ENCODE measurements at places on chromosomes 5 and 9.

DNA sequence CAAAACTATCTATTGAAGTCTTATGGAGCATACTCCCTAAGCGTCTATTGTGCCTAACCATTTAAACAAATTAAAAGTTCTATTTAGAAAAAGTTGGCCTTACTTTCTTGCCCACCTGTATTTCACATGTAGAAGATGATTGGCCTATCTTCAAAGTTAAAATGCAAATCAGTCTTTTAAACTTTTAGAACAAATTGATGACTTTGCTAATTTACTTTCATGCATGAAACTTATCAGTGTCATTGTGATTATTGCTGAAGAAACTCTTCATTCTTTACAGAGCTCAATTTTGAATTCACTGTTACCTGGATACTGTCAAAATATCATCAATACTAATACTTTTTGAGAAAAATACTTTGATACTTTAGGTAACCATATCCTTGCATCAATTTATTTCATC lies 216.1 kb downstream of the COX7C start:
- no peak for DNase-seq

- DNase-seq = no peak
Measured at GRCh38 chr9:77848897-77849296, 182.7 kb downstream of the GNAQ start.

DNA sequence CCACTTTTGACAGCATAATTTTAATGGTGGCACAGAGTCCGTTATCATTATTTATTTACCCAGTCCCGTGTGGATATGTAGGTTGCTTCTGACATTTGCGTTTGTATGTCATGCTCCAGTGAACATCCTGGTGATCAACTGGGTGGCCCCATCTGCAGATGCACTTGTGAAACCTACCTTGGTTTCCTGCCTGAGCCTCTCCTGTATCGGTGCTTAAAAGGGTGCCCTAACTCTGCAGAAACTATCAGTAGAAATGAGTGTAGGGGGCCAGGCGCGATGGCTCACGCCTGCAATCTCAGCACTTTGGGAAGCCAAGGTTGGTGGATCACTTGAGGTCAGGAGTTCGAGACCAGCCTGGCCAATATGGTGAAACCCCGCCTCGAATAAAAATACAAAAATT lies 92.1 kb upstream of the IER5L start:
- DNase-seq = no peak

DNA sequence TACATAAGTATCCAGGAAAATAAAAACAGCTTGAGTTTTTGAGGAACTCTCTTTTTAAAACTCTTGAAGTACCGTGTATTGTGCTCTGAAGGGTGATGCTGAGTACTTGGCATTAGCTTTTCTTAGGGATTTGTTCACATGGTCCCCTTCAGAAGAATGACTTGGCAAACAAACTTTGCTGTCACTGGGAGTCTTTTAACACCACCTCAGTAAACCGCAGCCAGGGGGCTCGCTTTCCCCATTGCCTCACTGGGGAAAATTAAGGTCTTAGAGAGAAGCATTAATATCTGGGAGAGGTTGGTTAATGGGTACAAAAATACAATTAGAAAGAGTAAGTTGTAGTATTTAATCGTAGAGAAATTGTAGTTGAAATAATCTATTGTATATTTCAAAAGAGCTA lies 105.9 kb upstream of the DAP start:
- no peak for DNase-seq

DNA sequence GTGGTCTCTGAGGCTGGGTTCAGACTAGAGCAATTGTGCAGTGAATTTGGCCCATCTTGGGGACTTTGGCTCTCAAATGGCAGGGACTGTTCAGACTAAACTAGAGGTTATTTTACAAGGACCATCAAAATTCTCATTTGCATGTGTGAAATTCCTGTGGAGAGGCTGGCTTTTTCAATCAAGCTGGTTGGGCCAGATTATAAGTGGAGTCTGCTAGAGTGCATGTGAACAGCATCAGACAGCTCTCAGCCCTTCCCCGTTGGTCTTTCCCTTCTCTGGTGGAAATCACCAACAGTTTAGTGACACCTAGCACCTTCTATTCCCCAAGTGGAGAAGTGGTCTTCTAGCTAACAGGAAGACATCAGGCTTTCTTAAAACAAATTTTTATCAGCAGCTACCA lies 301.3 kb downstream of the CWC27 start:
- no peak for DNase-seq

DNA sequence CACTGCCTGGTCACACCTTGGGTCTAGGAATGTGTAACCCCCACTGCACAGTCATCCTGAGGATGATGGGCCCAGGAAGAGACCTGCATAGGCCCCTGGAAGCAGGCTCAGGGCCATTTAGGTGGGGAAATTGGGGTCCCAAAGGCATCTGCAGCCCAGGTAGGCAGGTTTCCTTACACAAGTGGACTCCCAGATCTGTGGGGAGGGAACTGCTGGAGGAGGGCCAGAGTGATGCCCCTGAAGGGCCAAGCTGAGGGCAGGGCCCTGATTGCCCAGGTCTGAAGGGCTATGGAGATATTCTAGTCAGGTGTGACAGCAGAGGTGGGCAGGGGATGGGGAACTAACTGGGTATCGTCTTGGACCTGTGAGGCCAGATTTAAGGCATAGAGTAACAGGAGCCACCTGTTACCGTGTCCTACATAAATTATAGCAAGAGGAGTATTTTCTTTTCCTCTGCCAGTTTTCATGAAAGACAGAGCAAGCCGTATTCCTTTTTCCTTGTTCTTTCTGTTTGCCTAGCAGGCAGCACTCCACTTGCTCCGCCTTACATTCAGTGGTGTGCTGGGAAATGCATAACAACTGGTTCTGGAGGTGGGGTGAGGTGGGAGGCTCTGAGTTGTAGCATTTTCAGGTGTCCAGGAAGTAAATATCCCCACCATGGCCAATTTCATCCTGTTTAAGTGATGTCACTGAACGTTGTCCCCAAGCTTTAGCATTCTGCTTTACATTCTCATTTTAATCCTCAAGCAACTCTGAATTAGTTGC lies 41.3 kb downstream of the PPARGC1B start:
- no peak for DNase-seq

All from tongue (tissue), 3 donors.